Fibroblast of lung (primary cell): ENCODE measurements at places on chromosomes 1 and 21. TPM values are rescaled to one million over a fixed set of nuclear protein-coding genes. Genes with fewer than 3 reads are reported as not detected.

Gene TTLL10
- under 0.01 TPM in 1 of 2 replicates, not detected in the other for total RNA-seq

Gene QSOX1
- total RNA-seq: 1,004 and 1,312 TPM in 2 replicates

Gene MGST3
- 234 and 346 TPM in 2 replicates for total RNA-seq

Gene SUSD4
- under 0.01 TPM in 1 of 2 replicates, not detected in the other for total RNA-seq

Gene LCE3D
- total RNA-seq: not detected in 2 replicates

Gene SPRR2A
- total RNA-seq: not detected in 2 replicates

Gene ADGRL4
- 3.1 and 5.0 TPM in 2 replicates for total RNA-seq

Gene TCEA3
- 37.5 and 44.6 TPM in 2 replicates for total RNA-seq

Gene TSACC
- 0.50 TPM in 1 of 2 replicates, not detected in the other for total RNA-seq

Gene TRIM63
- total RNA-seq: not detected in 2 replicates

Gene LRRC8C
- 4.1 and 5.4 TPM in 2 replicates for total RNA-seq

Gene ABCA4
- 0.26 and 0.33 TPM in 2 replicates for total RNA-seq

Gene REN
- 0.17 TPM in 1 of 2 replicates, not detected in the other for total RNA-seq

Gene LRRC52
- total RNA-seq: not detected in 2 replicates

Gene HSF2BP
- total RNA-seq: 1.2 and 1.8 TPM in 2 replicates

Gene SLC44A5
- under 0.01 TPM in 2 replicates for total RNA-seq

Gene GPR153
- total RNA-seq: 8.9 and 13.4 TPM in 2 replicates

Gene SFT2D2
- total RNA-seq: 25.9 and 29.4 TPM in 2 replicates

Gene C8A
- not detected in 2 replicates for total RNA-seq

Gene RIPPLY3
- total RNA-seq: not detected in 2 replicates

Gene UBE2U
- total RNA-seq: not detected in 2 replicates

Gene JAM2
- total RNA-seq: 1.0 and 2.1 TPM in 2 replicates
